NCI-H1105 (cell line): ENCODE measurements at places on chromosomes 12 and 14.
A peak's percentile ranks its signal among the peaks of the same experiment; 100 is the strongest.

GRCh38 chr12:7282844-7283243, 21.0 kb upstream of the ACSM4 start:
- DNase-seq, result no peak

GRCh38 chr12:6205761-6206160, 5.6 kb downstream of the CD9 start:
- no peak for DNase-seq

DNA sequence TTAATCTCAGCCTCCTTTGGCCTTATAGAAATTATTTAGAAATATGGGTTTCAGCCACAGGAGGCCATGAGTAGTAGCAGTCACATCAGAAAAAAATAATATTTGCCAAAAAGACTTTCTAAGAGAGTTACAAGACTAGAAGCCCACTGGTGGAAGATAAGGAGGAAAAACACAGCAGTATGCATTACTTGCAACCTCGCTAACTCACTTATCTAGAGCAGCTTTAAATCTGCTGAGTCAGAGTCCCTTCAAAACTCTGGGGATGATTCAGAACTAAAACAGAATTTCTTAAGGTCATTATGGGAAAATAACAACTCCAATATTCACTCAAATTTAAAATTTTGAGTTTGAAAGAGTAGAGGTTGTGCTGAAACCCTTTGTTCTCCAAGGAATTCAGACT, 6.2 kb downstream of the OR4K17 start:
- no peak for DNase-seq

DNA sequence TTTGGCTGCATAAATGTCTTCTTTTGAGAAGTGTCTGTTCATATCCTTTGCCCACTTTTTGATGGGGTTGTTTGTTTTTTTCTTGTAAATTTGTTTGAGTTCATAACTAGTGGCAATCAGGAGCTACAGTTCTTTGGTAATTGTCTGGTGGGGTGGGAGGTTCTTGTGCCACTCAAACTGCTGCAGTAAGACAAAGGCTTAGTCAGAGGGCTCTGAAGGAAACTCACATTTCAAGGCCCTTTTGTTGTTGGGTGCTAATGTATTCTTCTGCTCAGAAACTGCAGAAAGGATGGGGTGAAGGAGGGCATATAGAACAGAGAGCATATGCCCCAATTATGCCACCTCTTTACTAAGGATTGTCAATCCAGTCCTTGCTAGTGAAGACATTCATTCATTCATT, 21.9 kb downstream of the MYRFL start:
- DNase-seq, result no peak

GRCh38 chr12:121218588-121219352, 8.8 kb downstream of the P2RX4 start:
- no peak for DNase-seq

DNA sequence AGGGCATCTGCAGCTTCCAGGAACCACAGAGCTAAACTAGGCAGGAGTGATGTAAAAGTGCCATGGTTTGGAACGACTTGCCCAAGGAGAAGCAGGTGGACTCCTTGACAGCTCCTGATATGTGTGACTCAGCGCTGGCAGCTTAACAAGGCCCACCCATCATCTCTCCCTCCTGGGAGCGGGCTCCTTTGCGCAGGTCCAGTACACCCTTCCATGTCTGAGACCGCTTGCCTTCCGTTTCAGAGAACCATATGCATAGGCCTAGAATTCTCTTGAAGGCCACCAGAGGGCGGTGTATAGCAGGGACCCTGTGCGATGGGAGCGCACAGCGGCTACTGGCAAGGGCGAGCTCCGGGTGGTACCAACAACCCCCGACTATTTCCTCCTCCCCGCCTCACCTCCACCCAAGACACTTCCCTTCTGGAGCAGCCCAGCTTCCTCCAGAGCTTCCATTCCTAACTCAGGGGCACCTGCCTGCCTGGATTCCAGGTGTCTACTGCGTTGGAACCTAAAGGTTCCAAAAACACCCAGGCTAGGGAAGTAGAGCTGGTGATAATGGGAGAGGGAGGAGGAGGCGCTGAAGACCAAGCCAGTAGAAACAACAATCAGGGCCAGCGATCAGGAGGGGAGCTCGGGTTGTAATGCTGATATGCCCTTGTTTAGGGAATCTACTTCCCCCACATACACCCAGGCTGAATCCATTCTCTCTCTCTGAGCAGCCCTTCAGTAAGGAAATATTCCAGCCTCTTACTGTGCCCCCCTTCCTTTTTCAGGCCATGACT, 6.3 kb downstream of the DHH start:
- DNase-seq, result peak; percentile 76

GRCh38 chr12:121649819-121650353, 19.6 kb downstream of the MORN3 start:
- no peak for DNase-seq

DNA sequence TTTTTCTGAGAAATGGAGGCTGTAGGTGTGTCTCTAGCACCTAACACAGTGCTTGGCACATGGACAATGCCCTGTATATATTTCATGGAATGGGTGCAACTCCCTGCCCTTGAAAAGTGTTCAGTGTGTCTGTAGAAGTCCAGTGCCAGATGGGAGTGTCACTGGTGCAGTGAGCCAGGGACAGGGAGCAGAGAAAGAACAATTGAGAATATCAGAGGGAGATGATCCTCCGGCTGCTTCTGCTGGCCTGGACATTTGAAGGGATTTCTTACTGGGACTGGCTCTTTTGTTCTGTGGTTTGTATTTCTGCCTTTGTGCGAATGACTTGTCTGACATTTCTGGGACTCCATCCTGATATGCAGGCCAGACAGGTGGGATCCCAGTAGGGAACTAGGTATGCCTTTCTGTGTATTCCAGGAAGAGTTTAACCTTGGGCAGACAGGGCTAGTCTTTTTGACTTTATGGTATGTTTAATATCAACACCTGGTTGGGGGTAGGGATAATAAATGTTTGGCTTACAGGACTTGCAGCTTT, 328.0 kb downstream of the NRXN3 start:
- DNase-seq, result no peak

DNA sequence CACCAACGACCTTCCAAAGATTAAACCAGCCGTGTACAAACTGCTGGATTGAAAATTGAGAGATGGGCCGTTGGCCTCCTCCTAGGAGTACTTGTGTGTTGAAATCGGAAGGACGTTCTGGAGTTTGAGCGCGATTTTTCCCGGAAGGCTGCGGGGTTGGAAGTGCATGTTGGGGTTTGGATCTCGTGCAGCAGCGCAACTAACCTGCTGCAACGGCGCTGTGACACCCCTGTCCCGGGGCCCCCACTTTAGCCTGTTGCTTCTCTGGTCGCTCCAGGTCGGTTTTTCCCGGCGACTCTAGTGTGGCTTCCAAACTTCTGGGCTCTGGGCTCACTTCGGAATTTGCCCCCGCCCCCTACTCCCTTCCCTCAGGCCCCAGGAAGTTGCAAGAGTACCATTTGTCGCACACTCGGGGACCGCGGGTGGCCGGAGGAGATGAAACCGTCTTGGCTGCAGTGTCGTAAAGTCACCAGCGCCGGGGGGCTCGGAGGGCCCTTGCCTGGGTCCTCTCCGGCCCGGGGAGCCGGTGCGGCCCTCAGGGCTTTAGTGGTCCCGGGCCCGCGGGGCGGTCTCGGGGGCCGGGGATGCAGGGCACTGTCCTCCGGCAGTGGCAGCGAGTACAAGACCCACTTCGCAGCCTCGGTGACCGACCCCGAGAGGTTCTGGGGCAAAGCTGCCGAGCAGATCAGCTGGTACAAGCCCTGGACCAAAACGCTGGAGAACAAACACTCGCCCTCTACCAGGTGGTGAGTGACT, at the start of gene ACSS3:
ACSS3 (plus strand) TSS at position 394 of the 756 bp plus-strand sequence; CDS start at position 436, 42 bp downstream.
- DNase-seq, result peak; percentile 40

DNA sequence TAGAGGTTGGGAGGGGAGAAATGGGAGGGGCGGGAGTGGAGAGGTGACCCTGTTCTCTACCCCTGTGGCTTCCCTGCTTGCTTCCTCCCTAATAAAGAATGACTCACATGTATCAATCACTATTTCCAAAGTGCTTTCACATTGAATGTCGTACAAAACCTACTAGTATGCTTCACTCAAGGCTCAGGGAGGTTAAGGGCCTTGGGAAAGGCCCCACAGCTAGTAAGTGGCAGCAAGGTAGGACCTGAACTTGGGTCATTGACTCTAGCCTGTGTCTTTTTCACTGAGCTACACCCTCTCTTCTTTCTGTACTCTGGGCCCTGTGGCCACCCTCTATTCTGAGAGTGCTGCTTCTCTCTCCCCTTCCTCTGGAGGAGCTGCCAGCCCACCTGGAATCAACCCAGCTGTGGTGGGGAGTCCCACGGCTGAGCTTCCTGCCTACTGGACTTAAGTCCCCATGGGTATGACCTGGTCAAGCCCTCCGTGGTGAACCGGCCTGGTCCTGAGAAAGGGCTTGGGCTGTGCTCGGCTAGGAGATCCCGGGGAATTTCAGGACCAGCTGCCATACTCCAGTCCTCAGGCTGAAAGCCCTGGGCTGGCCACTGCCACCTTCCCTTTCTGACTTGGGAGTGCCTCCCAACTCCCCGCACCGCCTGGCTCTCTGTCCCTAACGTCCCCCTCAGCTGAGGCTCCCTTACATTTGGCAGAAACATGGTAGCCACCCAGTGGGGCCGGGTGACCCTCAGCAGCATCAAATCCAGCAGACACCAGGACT, 13.0 kb downstream of the SLC48A1 start:
- no peak for DNase-seq

GRCh38 chr12:106039242-106039641, 99.5 kb downstream of the NUAK1 start:
- no peak for DNase-seq

- DNase-seq, result no peak
Observed at GRCh38 chr14:85195872-85196477, 334.0 kb upstream of the FLRT2 start.

DNA sequence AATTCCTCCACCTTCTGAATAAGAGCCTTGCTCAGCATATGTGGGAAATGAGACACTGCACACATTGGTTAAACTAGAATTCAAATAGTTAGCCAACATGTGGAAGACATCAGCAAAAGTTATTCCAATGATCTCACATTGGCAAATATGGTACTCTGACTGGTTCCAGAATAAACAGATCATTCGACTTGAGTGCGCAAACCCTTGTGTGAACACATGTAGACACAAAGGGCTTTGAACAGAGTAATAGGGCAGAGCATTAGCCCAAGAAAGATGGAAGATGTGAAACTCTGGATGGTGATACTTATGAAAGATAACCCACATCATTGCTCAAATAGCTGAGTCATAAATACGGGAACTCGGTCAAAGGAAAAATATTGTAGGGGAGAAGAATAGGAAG, 1133.4 kb upstream of the SEL1L start:
- DNase-seq, result no peak

GRCh38 chr12:131242741-131243496, 289.2 kb downstream of the ADGRD1 start:
- DNase-seq, result peak; percentile 67

- DNase-seq, result no peak
Observed at GRCh38 chr12:105330931-105331804, 677 bp downstream of the C12orf75 start.

DNA sequence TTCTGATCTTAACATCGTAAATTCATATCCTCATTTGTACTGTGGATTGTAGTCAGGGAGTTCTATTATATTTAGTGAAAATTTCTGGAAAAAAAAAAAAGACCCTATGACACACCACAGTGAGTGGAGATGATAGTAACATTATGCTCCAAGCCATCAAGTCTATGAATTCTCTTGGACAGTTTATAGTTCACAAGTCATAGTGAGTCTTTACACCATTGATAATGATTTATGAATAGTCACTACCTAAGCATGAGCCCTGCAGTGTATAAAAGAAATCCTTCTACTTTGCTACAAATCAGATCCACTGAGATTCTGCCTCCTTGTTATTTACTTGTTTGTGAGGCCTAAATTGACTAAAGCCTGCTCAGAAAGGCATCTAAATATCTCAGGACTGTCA, 772.2 kb upstream of the NOVA1 start:
- DNase-seq, result no peak

GRCh38 chr12:104003596-104003995, 37.9 kb downstream of the TDG start:
- no peak for DNase-seq

GRCh38 chr12:2608608-2608945, 186.2 kb upstream of the FKBP4 start:
- no peak for DNase-seq

DNA sequence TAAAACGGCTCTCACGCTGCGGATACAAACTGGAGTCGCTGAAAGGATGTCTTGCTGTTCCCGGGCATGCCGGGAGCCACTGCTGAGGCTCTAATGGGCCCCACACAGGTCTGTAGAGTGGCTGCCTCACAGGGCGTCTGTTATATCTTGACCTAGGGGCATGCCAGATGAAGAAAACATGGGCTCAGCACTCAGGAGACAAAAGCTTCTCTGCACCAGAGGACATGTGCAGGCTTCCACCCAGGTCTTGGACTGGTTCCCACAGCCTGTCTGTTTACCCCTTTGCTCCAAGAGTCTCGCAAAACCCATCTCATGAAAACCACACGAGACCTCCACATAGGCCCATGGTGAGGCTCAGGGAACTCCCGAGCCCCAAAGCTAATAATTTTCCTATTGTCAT, 134.2 kb downstream of the RPS29 start:
- no peak for DNase-seq

DNA sequence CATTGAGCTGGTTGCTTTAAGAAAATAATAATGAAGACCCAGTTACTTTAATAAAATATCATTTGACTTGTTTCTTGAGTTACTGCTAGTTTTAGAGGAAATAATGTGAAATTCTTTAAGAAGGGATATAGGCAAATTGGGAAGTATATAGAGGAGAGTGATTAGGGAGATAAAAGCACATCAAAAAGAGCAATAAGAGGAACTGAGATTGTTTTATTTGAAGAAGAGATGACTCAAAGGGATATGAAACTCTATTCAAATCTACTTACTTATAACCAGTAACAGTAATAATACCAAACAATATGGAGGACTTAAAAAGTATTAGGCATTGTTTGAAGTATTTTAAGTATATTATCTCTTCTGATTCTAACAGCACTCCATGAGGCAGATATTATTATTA, 37.1 kb downstream of the LRRK2 start:
- DNase-seq, result no peak

GRCh38 chr12:85273381-85274314, 6.4 kb upstream of the ALX1 start:
- DNase-seq, result no peak

- DNase-seq, result no peak
Observed at GRCh38 chr14:55514819-55515490, 65.1 kb upstream of the KTN1 start.

DNA sequence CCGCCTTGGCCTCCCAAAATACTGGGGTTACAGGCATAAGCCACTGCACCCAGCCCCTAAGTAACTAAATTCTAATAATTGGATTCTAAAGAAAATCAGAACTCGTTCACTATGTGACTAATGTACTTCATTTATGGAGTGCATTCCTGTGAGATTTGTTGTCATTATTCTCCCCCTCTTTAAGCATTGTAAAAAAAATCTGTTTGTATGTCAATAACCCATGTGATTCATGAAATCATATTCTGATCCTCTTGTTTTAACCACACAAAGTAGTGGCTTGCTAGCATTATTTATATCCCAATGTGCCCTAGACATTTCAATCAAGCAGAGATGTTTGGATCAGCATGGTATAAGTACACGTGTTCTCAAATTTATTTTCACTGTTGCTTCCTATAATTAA, 78.2 kb upstream of the OSBPL8 start:
- no peak for DNase-seq

GRCh38 chr12:131437706-131438492, 273.0 kb upstream of the SFSWAP start:
- no peak for DNase-seq
